ENCODE measurements at places on chromosomes 2 and 18. TPM values are rescaled to one million over a fixed set of nuclear protein-coding genes. Genes with fewer than 3 reads are reported as not detected.
A peak's percentile ranks its signal among the peaks of the same experiment; 100 is the strongest.

RAB17 gene
- 48.8 TPM for polyA plus RNA-seq

EIF5B gene
- polyA plus RNA-seq = 19.2 TPM

GRCh38 chr2:202756598-202756997, 115.0 kb downstream of the ICA1L start:
- no peaks in the 10 kb centered on the region for H3K4me1 ChIP-seq
- H3K4me3 ChIP-seq = no peak overlapping the region
- DNase-seq = no peak
- H3K27me3 ChIP-seq = no peaks in the 10 kb centered on the region

GRCh38 chr2:102632380-102633175, 13.2 kb downstream of the SLC9A2 start:
- DNase-seq = no peak
- H3K4me1 ChIP-seq = no peaks in the 10 kb centered on the region
- no peak overlapping the region for H3K4me3 ChIP-seq
- no peaks in the 10 kb centered on the region for H3K36me3 ChIP-seq

DNA sequence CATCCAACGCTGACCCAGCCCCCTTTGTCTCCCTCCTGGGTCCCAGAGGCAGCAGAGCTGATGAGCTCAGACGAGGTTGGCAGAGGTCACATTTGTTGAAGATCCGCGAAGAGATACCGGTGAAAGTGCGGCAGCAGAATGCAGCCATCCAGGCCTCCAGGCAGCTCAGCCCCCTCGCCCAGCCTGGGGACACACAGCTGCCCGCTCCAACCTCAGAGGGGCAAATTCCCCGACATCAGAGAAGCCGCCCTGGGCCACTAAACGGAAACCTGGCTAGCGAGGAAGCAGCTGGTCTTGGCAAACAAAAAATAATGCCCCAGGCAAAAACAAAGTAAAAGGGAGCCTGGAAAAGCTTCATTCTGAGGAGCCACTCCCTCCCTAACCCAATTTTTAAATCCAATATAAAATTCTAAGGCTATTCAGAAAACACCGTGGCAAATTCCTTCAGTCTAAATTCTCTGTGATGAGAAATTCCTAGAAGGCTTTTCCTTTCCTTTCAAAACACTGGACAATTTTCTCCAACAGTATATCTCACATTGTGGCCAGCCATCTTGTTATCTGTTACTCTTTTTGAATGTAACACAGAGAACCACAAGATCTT, 262.4 kb downstream of the SS18 start:
- no peak overlapping the region for H3K27ac ChIP-seq
- H3K27me3 ChIP-seq = no peaks in the 10 kb centered on the region
- DNase-seq = no peak
- no peaks in the 10 kb centered on the region for H3K36me3 ChIP-seq

DNA sequence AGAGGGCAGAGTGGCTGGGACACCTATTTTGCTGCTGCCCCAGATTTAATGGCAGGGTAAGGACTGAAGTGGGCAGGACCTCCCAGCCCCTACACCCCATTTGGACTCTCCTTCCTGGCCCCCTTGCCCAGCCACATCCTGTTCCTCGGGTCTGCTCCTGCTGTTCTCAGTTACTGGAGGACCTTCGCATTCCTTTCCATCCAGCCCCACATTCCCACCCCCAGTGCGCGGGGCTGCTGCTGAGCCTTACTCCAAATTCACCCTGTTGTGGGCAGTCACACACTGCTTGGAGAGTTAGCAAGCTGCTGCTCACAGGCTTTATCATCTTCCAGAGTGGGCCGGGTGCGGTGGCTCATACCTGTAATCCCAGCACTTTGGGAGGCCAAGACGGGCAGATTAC, 75.2 kb upstream of the SLC14A2 start:
- no peaks in the 10 kb centered on the region for H3K36me3 ChIP-seq
- no peak overlapping the region for H3K4me3 ChIP-seq
- H3K4me1 ChIP-seq = no peaks in the 10 kb centered on the region
- no peaks in the 10 kb centered on the region for H3K27me3 ChIP-seq

DNA sequence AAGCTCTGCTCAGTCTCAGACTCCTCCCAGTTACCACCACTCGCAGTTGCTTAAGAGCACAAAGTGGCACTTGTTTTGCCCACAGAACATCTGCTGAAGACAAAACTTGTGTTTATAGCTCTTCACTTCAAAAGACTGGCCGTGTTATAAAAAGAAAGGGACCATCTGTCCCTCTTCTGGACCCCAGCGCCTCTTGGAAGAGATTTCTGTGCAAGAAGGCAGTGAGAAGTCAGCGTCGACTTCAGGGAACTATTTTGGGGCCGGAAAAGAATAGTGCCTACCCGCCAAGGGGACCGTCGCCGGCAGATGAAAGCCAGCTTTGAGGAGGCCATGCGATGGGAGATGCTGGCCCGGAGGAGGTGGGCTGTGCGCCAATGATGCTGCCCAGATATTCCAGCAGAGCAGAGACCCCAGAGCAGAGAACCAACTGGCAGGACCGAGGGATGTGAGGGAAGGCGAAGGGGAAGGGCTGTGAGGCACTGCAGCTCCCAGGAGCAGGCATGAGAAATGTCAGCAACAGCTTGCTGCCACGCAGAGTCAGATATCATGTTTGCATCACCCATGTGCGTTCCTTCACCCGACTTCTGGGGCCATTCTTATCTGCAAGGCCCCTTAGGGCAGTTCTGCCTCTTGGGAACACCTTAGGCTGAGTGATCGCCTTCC, 270.9 kb downstream of the ATAD2B start:
- no peak overlapping the region for H3K27ac ChIP-seq
- no peaks in the 10 kb centered on the region for H3K27me3 ChIP-seq
- no peaks in the 10 kb centered on the region for H3K36me3 ChIP-seq
- DNase-seq = no peak
- H3K4me3 ChIP-seq = no peak overlapping the region
- H3K4me1 ChIP-seq = no peaks in the 10 kb centered on the region

- no peak overlapping the region for H3K27ac ChIP-seq
- no peaks in the 10 kb centered on the region for H3K4me1 ChIP-seq
- H3K4me3 ChIP-seq = no peak overlapping the region
- no peak for DNase-seq
These were observed 38.1 kb downstream of the AFTPH start for GRCh38 chr2:64562148-64562784.

- peaks cover 41% of the 10 kb centered on the region for H3K4me1 ChIP-seq
- H3K27me3 ChIP-seq = no peaks in the 10 kb centered on the region
- H3K36me3 ChIP-seq = peaks cover 14% of the 10 kb centered on the region
- peak overlapping the region; percentile 100 for H3K27ac ChIP-seq
These were observed 1.4 kb upstream of the ZFP36L2 start for GRCh38 chr2:43227830-43228281.

GRCh38 chr2:233211548-233211895, 40.0 kb upstream of the ATG16L1 start:
- H3K36me3 ChIP-seq = no peaks in the 10 kb centered on the region
- H3K4me1 ChIP-seq = peaks cover 26% of the 10 kb centered on the region
- H3K4me3 ChIP-seq = peak overlapping the region; percentile 20
- peak overlapping the region; percentile 67 for H3K27ac ChIP-seq
- no peaks in the 10 kb centered on the region for H3K27me3 ChIP-seq

GRCh38 chr2:84703831-84704230, 177.1 kb downstream of the TRABD2A start:
- no peak overlapping the region for H3K27ac ChIP-seq
- no peak for DNase-seq
- no peaks in the 10 kb centered on the region for H3K36me3 ChIP-seq
- H3K4me1 ChIP-seq = no peaks in the 10 kb centered on the region
- no peaks in the 10 kb centered on the region for H3K27me3 ChIP-seq

- no peaks in the 10 kb centered on the region for H3K36me3 ChIP-seq
- H3K27ac ChIP-seq = no peak overlapping the region
- no peak overlapping the region for H3K4me3 ChIP-seq
- H3K4me1 ChIP-seq = no peaks in the 10 kb centered on the region
These were observed 544.9 kb upstream of the DDX18 start for GRCh38 chr2:117269574-117269973.

DNA sequence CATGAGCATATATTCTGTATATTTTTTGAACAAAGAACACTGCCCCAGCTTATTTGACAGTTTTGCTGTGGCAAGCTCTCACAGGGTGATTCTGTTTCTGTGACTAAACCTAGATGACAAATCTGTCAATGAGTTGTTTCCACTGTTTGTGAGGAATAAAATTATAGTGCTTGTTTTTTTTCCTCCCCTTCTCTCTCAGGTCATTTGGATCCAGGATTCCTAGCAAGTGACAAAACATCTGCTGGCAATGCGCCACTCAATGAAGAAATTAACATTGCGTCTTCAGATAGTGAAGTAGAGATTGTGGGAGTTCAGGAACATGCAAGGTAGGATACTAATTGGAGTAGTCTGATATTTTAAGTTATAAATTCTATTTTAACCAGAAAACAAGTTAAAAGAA, 149.3 kb downstream of the HAUS1 start:
- peak; percentile 79 for DNase-seq
- H3K27me3 ChIP-seq = no peaks in the 10 kb centered on the region
- no peak overlapping the region for H3K4me3 ChIP-seq
- H3K4me1 ChIP-seq = peaks cover 10% of the 10 kb centered on the region

All from sigmoid colon (tissue), 7 donors.